ENCODE measurements at places on chromosomes 3 and 15.

- no peak for DNase-seq
Measured at GRCh38 chr15:88032787-88033186, 223.8 kb downstream of the NTRK3 start.

GRCh38 chr3:122513386-122514122 lies 1.2 kb downstream of the KPNA1 start:
- no peak for DNase-seq

DNA sequence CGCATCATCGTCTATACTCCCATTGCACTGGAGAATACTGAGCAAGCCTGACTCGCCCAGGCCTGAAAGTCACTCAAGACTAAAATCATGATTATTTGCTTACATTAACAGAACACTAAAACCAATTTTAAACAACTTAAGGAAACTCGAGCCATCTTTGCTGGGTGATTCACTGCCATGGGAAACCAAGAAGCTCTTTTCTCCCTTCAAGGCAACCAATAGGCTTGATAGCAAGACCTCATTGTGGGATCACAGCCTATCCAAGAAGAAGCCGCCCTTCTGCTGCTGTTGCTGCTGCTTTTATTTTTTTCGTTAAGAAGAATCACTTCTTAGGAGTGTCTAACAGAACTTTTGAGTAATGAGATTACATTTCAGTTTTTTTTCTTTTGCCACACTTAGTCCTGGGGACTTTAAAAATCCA lies 479.4 kb downstream of the FOXP1 start:
- DNase-seq: no peak

DNA sequence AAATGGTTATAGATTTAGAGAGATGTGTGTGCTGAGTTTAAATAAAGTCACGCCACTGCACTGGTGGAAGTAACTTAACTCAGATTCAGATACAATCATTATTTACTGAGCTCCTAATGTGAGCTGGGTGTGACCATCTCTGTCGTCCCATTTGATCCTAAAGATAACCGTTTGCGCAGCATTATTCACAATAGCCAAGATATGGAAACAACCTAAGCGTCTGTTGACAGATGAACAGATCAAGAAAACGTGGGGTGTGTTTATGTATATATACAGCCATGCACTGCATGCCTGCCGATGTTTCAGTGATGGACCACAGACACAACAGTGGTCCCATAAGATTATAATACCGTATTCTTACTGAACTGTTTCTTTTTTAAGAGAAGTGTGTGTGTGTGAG lies 71.2 kb downstream of the TAMM41 start:
- DNase-seq: no peak

GRCh38 chr15:85672332-85673084 lies 122.2 kb downstream of the KLHL25 start:
- DNase-seq: no peak
